ENCODE measurements at places on chromosomes 12 and 14.

DNA sequence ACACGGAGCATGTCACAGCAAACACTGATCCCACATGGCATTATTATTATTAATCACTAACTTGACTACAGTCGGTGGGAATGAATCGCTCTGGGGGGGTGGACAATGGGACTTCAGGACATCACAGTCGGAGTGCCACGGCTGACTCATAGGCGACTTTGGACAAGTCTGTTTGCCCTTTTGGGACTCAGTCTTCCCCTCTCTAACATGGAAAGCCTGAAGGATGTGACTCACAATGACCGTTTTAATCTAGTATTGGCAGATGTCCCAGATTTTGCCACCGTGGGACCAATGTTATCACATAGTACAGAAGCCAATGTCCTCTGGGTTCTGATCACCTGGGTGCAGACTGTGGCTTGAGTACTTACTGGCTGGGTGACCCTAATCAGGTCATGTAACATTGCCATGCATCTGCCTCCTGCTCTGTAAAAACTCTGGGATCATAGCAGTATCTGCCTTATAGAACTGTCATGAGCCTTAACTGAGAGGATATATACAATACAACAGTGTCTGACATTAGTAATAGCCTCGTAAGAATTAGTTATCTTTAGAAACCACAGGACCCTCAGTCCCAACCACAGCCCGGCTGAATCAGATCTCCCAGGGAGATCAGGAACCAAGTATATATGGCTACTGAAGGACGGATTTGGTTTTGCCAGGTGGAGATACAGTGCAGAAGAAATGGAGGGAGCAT, 362.6 kb downstream of the BCL11B start:
- no peak for DNase-seq

- peak; percentile 87 for DNase-seq
Observed at GRCh38 chr12:25959071-25959961, 834 bp downstream of the RASSF8 start.

DNA sequence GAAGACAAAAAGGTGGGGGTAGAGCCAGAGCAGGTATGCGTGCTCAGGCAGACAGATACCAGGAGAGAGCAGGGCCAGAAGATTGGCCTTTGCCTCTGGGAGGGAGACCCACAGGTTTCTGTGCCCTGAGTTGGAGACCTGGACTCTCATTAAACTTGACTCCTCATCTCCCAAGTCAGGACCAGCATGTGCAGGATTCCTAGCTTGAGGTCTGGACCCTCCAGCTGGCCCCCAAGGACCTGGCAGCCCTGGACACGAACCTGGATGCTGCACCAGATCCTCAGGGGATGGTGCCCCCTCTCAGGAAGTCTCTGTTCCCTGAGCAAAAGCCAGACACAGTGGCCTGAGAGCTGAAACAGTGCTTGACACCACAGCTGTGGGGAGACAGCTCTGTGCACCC, 10.5 kb upstream of the KRT73 start:
- no peak for DNase-seq

DNA sequence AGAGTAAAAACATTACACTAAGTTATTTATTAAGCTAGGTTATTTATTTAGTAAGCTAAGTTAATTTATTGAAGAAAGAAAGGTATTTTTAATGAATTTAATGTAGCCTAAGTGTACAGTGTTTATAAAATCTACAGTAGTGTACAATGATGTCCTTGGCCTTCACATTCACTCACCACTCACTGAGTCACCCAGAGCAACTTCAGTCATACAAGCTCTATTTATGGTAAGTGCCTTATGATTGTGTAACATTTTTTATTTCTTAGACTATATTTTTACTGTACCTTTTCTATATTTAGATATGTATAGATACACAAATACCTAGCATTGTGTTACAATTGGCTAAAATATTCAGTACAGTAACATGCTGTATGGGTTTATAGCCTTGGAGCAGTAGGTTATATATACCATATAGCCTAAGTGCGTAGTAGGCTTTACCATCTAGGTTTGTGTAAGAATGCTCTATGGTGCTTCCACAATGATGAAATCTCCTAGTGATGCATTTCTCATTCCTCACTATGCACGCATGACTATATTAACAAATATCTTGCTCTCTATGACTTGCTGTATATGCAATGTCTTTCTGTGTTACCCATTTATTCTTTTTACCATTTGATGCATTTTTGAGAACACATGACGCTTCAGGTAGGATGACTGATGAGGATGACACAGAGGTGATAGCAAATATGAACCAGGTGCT, 309.6 kb upstream of the ATXN7L3B start:
- no peak for DNase-seq

GRCh38 chr14:37480446-37481290, 114.4 kb downstream of the FOXA1 start:
- DNase-seq = no peak

DNA sequence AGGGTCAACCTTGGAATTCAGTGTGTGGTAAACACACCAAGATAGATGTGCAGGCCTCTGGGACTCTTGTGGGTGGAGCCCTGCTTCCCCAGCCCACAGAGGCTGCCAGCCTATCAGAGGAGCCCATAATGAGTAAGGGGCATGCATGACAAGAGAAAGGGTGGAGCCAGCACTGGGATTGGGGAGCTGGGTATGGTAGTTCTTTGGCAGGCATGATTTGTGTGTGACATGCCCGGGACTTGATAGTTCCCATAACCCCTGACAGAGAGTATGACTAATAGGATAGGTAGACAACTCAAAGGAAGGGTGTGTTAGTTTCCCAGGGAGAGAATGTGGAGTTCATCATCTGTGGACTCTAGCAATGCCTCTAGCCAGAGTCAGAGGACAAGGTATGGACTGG, 143.0 kb downstream of the EMP1 start:
- peak; percentile 13 for DNase-seq

DNA sequence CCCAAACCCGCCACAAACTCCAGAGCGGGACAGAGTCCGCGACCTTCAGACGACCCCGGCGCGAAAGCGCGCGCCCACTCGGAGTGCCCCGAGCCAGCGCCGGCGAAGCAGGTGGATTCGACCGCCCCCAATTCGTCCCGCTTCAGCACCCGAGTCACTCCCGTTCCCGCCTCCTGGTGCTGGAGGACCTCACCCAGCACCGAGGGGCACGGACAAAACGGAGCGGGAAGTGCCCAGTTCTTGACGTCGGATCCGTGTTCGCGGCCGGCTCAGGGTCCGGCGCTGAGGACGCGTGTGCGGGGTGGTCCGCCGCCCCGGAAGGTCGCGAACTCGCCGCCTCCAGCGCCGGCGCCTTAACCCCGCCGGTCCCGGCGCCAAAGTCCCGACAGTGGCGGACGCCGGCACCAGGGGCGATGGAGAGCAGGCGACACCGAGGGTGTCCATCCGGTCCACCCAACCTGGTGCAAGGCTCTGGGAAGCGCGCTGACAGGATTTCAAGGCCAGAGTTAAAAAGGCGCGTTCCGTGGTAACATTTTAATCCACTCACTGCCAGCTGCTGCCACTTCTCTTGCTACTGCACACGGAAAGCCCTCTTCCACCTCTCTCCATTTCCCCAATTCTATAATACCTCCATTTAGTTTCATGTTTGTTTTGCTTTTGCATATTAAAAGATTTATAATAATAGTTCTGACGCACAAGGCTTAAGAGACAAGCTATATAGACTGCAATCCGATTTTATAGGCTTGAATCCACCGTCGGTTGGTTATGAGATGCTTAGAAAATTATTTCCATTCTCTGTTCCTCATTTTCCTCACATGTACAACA, 240.0 kb upstream of the CPNE8 start:
- DNase-seq = no peak

- no peak for DNase-seq
Observed at GRCh38 chr14:23580152-23580926, 1.7 kb upstream of the JPH4 start.

DNA sequence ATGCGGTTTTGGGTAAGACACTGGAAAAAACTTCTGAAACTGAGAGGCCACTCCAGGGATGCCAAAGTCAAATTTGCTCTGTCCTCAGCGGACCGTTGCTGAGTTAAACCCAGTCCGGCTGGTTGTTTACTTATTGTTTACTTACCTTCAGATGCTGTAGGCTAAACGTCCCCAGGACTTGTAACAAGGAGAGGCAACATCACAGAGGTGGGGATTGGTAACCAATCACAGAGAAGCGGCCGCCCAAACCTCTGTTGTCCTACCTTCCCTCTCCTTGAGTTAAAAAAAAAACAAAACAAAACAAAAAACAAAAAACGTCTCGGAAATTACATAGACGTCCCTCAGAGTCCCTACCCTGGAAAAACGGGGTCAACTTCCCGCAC, 380 bp downstream of the ANO2 start:
- no peak for DNase-seq

DNA sequence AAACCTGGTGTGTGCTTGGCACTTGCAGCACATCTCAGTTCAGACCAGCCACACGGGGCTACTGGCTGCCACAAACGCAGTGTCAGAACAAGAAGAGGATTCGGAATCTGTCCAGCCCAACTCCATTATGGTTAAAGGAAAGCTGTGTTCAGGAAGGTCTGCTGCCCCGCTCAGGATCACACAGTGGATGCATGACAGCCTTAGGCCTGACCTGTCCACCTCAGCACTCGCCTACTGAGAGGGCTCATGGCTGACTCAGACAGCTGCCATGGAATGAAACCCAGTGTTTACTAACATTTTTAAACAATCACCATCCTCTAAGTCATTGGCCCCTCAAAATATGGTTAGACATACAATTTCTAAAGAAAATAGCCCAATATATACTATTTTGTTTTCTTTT, 5.6 kb upstream of the NIN start:
- DNase-seq = peak; percentile 49

DNA sequence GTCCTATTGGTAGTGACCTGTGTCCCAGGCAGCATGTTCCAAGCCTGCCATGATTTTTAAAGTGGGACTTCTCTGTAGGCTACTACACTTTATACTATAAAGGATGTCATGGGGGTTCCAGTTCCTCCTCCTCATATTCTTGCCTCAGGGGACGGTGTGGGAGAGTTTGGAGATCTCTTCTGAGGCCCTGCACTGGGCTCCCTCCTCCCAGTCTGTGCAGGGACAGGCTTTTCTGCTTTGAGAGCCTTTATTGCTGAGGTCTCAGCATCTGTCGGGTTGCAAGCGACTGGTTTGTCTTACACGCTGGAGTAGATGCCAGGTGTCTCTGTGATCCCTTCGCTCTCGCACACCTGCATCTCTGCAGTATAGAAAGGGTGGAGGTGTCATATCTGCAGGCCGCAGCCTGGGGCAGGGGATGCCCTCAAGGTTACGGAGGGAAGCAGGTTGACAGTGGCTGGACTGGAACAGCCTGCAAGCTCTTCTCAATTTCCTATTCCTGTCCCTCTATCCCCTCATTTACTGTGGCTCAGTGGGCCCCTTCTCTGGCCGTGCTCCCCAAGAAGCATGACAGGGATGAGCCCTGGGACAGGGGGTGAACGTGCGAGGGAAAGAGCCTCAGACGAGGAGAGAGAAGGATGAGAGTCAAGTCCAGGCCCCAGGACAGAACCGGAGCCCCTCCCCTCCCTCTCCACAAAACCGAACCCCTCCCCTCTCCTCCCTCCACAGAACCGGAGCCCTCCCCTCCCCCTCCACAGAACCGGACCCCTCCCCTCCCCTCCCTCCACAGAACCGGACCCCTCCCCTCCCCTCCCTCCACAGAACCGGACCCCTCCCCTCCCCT, 51.3 kb downstream of the SLC6A12 start:
- DNase-seq = peak; percentile 24

- peak; percentile 71 for DNase-seq
Observed at GRCh38 chr12:106309671-106310505, 7.4 kb downstream of the TCP11L2 start.
